ENCODE measurements at places on chromosomes 11 and 22.
A peak's percentile ranks its signal among the peaks of the same experiment; 100 is the strongest.

DNA sequence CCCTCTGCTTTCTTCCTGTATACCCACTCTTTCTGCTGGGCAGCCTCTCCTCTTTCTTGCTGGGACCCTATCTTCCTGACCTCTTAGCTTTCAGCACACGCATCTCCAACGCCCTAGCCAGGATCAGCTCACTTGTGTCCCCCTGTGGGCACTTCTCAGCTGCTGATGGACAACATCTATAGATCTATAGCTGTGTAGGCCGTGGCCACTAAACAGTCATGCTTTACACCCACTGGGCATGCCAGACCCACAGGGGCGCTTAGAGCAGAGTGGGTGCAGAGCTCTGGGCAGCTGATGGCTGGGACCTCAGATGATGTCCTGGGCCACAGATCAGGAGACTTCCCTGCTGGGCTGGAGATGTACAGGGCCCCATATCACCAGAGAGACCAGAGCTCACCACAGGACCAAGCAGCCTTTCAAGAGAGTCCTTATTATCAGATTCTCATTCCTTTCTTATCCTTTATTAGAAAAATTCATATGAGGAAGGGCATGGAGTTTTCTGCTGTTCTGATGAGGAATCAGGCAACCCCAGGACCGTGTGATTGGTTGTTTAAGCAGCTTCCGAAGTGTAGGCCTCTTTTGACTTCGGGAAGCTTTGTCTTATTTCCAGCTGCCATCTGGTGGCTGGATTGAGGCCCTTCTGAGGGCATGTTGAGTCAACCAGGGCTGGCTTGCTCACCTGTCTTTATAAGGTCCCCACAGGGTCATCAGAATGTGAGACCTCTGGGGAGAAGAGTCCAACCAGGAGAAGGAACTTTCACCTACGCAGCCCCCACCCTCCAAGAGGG is 60.5 kb downstream of the OSBP2 start:
- peak; percentile 69 for DNase-seq

DNA sequence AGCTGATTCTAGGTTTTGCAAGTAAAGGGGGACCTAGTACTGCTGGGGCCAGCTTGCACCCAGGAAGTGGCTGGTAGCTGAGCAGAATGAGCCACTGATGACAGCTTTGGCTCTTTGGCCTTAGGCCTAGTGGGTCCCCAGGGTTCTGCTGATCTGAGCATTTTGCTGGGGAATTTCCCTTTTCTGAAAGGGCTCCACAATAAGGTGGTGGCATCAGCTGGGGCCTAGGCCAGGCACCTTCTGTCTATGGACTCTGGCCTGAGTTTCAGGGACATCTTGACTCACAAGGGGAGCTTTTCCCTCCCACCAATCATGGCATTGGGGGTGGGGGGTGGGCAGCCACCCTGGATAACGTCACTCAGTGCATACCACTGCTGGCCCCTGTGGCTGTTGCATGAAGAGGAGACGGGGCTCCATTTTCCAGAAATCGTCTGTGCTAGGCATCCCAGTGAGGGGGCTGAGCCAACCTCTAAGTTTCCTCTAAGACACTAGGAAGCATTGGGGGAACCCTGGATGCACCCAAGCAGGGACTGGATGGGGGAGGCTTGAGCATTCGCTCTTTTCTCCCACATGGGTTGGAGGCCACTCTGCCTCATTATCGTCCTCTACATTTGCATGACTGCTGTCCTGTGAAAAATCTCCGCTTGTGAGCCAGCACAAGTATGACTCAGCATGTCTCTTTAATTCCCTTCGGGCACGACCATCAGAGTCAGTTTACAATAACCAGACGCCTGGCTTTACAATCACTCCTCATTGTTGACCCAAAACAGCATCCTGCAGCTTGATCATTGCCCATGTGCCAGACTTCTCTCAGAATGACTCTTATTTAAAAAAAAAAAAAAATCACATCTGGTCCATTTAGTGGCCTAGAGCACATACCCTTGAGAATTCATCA is 145.0 kb upstream of the THY1 start:
- no peak for DNase-seq

- no peak for DNase-seq
These were observed 72.7 kb upstream of the CRTAM start for GRCh38 chr11:122765487-122766131.

DNA sequence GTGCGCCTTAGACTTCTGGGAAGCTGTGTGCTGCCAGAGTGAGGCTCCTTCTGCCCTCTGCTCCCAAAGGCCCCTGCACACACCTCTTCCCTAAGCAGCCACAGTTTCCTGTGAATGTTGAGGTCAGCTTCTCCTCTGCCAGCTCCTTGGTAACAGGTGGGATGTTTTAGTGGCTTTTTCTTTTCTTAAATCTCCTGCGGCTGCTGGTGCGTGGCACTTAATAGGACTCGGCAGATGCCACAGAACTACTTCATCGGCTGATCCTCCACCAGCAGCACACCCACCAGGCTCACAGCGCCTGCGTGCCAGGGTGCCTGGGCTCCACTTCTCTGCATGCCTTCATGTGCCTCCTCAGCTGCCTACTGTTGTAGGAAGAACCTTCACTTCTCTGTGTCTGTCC is 87.8 kb downstream of the RCN1 start:
- no peak for DNase-seq

DNA sequence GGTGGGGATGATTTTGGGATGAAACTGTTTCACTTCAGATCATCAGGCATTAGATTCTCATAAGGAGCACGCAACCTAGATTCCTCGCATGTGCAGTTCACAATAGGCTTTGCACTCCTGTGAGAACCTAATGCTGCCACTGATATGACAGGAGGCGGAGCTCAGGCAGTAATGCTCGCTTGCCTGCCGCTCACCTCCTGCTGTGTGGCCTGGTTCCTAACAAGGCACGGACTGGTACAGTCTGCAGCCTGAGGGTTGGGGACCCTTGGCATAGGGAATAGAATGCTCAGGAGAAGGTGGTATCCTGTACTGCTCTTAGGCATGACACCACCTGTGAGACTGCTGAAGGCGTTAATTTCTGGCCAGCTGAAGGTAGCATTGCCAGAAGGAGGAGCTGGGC is 47.0 kb downstream of the STIM1 start:
- no peak for DNase-seq

- DNase-seq = no peak
These were observed 55.9 kb upstream of the NUP160 start for GRCh38 chr11:47904048-47904447.
